LNCaP clone FGC (cell line): ENCODE measurements at places on chromosomes 3 and 15.

GRCh38 chr3:36957862-36958686 lies 13.2 kb upstream of the TRANK1 start:
- no peak for DNase-seq

GRCh38 chr3:46537316-46537715 lies 28.8 kb downstream of the LRRC2 start:
- DNase-seq = no peak

- no peak for DNase-seq
Measured at GRCh38 chr3:32885283-32885901, 66.1 kb upstream of the CCR4 start.

GRCh38 chr3:130728037-130728436 lies 18.6 kb downstream of the PIK3R4 start:
- no peak for DNase-seq

GRCh38 chr3:185959609-185960521 lies 22.1 kb upstream of the TRA2B start:
- no peak for DNase-seq

GRCh38 chr15:26070095-26070532 lies 207.0 kb upstream of the ATP10A start:
- no peak for DNase-seq

- DNase-seq = peak; percentile 83
Measured at GRCh38 chr15:64381000-64381751, at the start of gene PCLAF. Gene PCLAF (minus strand): TSS chr15:64381441. CDS start chr15:64381371, 70 bp downstream.

GRCh38 chr3:127396473-127396872 lies 108.6 kb upstream of the PRR20G start:
- no peak for DNase-seq

- peak; percentile 18 for DNase-seq
Measured at GRCh38 chr3:105564546-105565288, 198.0 kb downstream of the ALCAM start.
